ENCODE measurements at places on chromosomes 3 and 15.

DNA sequence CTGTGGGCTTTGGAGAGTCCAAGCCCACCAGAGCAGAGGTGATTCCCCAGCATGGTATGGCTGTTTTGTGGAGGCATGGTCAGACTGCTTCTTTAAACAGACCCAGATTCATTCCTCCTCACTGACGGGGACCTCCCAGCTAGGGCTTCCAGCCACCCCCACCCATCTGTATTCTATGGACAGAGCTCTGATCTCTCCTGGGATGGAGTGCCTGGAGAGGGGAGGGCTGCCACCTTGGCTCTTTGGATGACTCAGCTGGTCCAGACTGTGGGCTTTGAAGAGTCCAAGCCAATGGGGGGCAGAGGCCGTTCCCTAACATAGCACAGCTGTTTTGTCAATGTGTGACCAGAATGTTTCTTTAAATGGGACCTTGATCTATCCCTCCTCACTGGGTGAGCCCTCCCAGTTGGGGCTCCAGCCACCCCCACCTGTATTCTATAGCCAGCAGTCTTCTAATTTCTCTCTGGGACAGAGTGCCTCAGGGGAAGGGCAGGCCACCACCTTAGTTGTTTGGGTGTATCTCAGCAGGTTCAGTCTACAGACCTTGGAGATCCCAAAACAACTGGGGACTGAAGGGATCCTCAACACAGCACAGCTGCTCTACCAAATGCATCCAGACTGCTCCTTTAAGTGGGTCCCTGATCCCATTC lies 122.0 kb upstream of the OSTN start:
- DNase-seq: no peak

DNA sequence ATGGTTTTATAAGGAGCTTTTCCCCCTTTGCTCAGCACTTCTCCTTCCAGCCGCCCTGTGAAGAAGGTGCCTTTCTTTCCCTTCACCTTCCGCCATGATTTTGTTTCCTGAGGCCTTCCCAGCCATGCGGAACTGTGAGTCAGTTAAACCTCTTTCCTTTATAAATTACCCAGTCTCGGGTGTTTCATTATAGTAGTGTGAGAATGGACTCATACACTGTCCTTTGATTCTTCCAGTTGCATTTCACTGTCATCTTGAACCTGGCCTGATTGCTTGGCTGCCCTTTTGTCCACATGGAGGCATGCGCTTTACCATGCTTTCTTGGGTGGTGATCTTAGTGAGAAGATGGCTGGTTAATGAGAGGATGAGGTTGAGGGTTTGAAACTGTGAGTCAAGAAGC lies 23.2 kb downstream of the USP13 start:
- no peak for DNase-seq

DNA sequence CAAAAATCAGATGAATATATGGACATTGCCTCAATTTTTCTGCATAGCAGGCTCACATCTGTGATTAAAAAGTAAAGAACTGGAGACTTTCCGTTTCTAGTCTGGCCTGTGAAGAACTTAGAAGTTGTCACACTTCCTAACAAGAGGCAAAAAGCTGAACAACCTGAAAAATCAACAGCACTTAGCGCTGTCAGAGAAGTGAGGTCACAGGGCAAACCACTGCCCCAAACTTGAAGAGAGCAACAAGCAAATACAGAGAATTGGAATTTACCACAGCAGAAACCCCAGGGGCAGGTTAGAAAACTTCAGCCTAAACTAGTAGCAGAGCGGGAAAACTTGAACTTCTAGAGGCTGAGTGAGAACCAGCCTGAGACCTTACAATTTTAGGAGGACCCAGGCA lies 38.9 kb downstream of the CCDC54 start:
- DNase-seq: no peak

DNA sequence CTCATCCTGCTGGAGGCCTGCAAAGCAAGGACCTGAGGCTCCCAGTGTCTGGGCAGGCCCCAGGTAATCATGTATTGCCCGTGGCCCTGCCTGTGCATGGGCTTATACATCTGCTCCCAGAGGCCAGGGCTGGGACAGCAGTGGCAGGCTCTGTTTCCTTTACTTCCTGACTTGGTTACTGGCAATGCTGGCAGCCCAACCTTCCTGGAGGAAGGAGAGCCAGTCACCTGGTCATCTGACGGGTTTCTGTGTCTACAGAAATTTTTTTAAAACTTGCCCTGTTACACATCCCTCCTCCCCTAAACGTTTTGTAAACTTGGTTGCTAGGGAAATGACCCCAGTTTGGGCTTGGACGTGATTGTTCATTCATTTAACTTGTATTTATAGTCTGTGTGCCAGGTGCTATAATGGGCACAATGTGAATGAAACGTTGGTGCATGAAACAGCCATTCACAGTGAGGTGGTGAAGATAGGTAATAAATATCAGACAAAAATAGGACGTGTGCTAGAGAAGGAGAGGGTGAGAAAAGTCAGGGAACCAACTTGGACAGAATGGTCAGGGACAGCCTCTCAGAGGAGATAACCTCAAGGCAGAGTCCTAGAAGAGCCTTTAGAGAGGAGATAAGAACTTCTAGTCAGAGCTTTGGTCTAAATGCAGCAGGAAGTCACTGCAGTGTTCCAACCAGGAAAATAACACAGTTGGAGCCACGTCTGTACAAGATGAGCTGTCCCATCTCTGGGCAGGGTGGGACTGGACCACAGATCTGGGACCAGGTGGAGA lies 14.1 kb downstream of the TEX264 start:
- no peak for DNase-seq

DNA sequence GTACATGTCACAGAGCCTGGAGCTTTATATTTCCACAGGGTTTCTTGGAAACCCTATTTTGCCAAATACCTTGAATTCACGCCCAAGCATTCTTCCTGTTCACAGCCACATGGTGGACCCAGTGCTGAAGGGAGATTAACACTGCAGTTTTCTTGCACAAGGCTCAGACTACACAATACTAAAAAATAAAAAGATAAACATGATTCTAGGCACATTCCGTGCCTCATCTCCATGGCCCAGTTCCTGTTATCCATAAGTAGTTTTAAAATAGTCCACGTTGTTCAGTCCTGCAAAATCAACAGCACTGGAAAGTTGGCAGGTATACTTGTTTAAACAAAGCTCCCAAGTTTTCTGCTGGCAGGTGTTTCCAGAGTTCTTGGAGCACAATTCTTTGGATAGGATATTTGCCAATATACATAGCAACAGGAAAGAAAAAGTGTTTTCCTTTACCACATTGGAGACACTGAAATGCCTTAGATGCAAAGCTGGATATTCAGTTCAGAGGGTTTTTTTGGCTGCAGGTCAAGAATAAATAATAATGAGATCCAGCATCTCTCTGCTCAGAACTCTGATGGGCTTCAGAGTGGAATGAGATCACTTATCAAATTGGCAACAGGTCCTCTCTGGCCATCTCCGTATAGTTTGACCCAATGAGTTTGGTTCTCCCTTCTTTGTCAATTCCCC lies 88.1 kb upstream of the TGFBR2 start:
- no peak for DNase-seq

GRCh38 chr15:85872125-85872524 lies 77.4 kb upstream of the KLHL25 start:
- no peak for DNase-seq
